ENCODE measurements at places on chromosomes 5 and 9. TPM values are rescaled to one million over a fixed set of nuclear protein-coding genes. Genes with fewer than 3 reads are reported as not detected.

Gene ANGPTL2
- 37.7 TPM for total RNA-seq

Gene ZNF462
- 40.2 TPM for total RNA-seq

Gene SPINK5
- 0.21 TPM for total RNA-seq

Gene SLC25A2
- 0.69 TPM for total RNA-seq

Gene ESM1
- total RNA-seq: 1.8 TPM

Gene RASGEF1C
- 0.69 TPM for total RNA-seq

Gene WDR5
- 12.3 TPM for total RNA-seq

Gene SLC23A1
- not detected for total RNA-seq

Gene ACO1
- 29.6 TPM for total RNA-seq

Gene F12
- not detected for total RNA-seq

Gene TMEM215
- total RNA-seq: 0.21 TPM

Gene SIT1
- 0.48 TPM for total RNA-seq

Gene PCDHB7
- 3.2 TPM for total RNA-seq

Gene GFPT2
- total RNA-seq: 14.9 TPM

Gene ARHGEF37
- 5.6 TPM for total RNA-seq

Gene C5orf58
- total RNA-seq: not detected

DNA sequence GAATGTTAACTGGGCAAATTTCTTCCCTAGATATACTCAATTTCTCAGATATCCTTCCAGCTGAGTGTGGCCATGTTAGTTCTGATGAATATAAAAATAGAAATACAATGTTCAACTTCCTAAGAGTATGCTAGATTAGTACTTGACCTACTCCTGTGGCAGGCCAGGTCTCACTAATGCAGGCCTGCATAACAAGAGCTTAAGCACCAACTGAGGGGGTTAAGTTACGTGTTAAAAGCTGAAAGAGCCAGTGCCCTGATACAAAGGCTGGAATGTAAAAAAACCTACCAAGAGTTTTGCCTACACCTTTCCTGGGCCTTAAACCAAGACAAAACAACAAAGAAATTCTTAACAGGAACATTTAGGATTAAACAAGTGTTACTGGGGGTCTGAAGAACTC lies 102.8 kb downstream of the MRPS30 start:
- no peak for DNase-seq

DNA sequence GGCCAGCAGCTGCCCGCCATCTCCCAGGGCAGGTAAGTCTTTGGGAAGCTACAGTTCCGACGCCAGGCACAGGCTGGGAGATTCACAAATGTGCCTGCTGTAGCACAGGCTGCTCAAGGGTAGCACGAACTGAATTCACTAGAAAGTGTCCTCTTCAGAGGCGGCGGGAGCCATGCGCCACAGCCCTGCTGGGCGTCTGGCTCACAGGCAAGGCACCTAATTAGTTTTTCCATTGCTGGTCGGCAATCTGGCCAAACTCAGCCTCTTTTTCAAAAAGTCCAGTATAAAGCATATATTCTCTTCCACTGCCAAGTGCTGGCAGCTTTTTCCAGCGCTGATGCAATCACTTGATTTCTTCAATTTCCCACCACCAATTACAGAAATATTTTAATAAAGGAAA lies 128.9 kb upstream of the RAPGEF1 start:
- DNase-seq: no peak

DNA sequence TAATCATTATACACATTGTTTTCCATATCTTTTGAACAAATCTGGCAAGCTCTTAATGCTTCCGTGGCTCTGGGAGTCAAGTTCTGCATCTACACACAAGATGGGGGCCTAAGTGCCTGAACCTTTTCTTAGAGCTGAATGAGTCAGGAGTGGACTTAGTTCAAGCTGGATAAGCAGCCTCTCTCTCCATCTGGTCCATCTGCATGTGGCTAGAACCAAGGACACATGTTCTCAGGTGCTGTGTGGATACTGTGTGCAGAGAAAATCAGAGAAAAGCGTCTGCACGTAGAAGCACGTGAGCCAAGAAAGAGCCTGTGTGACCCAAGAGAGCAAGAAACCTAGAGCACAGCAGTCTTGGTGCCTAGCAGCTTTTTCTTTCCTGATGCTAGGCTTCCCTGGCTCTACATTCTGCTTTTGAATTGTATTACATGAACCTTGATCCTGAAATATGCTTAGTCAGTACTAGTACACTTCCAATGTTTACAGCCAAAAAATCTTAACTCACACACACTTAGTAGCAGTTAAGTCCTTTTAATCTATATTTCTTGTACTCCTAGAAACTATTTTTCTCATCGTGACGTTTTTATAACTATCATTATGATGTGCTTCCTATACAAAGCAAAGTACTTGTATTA lies 1798.9 kb downstream of the MAT2B start:
- DNase-seq: no peak

GRCh38 chr5:25481463-25481862 lies 836.7 kb upstream of the CDH10 start:
- DNase-seq: no peak

GRCh38 chr5:61438298-61438970 lies 106.4 kb downstream of the ZSWIM6 start:
- no peak for DNase-seq

DNA sequence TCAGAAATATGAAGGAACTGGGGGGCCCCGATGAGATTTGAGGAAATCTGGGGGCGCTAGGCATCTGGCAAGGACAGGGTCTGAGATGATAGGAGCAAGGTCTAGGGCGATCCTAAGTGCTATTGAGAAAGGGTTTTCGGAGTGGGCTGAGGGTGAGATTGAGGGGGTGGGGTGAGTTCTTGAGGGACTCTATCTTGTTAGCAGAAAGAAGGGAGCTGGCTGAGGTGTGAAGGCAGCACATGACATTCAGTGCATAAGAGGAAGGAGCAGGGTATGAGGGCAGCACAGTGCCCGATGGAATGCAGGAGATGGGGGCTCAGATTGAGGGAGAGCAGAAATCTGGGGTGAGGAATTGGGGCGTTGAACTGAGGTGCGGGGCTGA lies 640 bp downstream of the TRIM32 start:
- DNase-seq: no peak

DNA sequence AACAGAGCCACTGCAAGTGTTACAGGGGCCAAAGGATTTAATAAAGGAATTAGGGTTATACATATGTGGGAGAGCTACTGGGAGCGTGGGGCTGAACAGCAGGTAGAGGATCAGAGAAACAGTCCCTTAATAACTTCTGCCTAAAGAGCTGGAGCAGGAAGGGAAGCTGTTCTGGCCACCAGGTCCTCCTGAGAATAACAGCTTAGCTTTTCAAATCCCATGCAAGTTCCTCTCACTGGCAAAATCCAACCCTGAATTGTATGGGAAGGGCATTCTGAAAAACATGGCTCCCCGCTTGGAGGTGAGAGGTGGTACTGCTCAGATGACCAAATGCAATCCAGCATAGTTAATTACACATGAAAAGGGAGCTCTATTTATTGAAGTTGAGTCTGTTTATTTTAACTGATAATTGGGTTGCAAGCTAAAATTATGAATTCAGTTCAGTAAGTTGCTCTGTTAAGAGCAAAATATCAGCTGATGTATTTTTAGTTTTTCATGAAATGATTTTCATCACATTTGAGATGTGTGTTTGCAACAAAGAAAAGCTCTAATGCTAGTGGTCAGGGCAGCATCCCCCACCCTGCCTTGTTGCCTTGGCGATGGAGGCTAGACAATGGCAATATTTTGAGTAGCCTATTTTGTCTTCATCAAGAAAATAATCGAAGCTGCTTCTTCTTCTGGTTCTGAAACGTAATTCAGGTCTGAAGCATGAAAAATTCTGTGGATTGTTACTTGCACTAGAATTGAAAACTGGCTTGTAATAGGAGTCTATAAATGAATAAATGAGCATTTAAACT lies 58.4 kb upstream of the SH3GL2 start:
- no peak for DNase-seq

- DNase-seq: no peak
These were observed 1.7 kb upstream of the PAX5 start for GRCh38 chr9:37035648-37036370.

GRCh38 chr9:113317777-113318176 lies 14.6 kb upstream of the RNF183 start:
- no peak for DNase-seq

DNA sequence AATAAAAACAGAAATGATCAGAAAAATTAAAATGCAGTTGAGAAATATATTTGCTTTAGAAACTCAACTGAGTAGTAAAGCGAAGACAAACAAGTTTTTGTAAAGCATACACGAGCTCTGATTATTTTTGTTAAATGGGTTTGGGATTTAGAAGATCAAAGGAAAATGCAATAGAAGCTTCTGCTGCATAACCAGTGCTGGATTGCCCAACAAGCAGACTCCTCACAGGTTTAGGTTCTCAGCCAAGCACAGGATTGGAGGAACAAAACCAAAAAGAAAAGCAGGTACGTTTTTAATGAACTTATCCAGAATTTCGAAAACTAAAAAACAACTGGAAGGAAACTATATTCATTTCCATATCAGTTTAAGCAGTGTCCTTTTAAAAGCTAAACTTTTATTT lies 423.8 kb downstream of the TMEM161B start:
- no peak for DNase-seq

DNA sequence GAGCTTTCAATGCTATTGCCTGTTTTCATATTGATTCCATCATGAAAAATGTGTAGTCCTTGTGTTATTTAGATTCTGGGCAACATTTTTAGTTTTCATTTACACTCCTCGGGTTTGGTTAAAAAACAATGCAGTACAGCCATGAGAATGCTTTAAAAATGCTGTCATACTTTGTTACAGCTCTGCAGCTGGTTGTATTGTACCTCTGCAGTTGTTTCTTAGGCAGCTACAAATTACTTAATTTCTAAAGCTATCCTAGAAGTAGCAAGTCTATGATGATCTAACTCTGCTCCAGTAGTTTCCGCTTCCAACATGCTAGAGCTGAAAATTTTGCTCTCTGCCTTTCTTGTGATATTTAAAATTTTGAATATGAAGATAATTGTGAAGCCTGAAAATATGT lies 20.2 kb downstream of the SNX18 start:
- no peak for DNase-seq

All from urinary bladder (tissue), 4 donors.